AG09319 (cell line): ENCODE measurements at places on chromosomes 16 and 17.

GRCh38 chr16:81610936-81611335, 166.3 kb downstream of the CMIP start:
- no peak for DNase-seq

DNA sequence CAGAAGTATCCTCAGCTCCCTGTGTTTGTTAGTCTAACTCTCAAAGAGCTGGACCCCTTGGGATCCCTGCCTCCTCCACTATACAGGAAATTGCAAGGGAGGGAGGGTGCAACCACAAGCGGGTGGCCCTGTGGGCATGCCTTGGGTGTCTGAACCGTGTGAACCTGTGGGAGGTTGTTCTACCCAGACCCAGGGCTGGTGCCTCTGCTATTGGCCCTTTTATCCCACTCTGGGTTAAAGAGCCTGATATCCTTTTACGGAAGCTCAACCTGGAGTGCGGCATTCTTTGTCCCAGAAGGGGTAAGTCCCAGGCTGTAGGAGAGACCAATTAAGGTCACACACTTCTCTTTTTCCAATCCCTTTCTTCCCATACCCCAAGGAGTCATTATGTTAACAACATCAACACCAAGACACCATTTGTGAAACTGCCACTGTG, 53.4 kb downstream of the ARSG start:
- DNase-seq: no peak

DNA sequence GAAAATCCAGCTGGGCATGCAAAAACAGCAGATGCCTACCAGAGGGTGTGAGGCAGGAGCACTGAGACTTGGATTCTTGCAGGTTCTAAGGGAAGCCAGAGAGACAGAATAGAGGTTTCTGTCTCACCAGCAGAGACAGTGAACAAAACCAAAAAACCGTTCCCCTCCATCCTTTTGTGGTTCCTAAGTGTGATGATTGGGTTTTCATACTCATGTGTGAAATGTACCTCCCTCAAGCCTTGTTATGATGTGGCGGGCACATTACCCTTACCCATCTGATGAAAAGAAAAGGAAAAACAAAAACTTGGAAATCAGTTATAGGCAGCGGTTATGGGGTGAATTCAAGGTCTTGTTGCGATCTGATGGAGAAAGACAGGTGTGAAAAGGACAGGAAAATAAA, 172.6 kb upstream of the CDH13 start:
- no peak for DNase-seq

GRCh38 chr16:46614006-46614405, 7.2 kb downstream of the SHCBP1 start:
- DNase-seq: no peak

DNA sequence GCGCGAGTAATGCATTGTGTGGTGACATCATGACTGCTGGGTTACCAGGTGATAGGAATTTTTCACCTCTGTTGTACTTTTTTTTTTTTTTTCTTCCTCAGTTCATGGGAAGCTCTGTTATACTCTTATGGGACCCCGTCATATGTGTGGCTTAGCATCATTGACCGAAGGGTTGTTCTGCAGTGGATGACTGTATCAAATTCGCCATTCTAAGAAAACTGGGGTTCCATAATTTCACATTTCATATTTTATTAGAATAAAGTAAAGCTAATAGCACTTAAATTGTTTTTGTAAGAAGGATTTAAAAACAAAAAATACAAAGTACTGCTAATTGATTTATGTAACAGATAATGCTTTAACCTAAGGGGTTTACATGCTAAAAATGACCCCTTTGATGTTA, 32.0 kb upstream of the MRC2 start:
- no peak for DNase-seq

GRCh38 chr16:27729516-27730304, 179.8 kb downstream of the KATNIP start:
- no peak for DNase-seq

- no peak for DNase-seq
Observed at GRCh38 chr16:73151941-73152340, 104.0 kb upstream of the ZFHX3 start.

DNA sequence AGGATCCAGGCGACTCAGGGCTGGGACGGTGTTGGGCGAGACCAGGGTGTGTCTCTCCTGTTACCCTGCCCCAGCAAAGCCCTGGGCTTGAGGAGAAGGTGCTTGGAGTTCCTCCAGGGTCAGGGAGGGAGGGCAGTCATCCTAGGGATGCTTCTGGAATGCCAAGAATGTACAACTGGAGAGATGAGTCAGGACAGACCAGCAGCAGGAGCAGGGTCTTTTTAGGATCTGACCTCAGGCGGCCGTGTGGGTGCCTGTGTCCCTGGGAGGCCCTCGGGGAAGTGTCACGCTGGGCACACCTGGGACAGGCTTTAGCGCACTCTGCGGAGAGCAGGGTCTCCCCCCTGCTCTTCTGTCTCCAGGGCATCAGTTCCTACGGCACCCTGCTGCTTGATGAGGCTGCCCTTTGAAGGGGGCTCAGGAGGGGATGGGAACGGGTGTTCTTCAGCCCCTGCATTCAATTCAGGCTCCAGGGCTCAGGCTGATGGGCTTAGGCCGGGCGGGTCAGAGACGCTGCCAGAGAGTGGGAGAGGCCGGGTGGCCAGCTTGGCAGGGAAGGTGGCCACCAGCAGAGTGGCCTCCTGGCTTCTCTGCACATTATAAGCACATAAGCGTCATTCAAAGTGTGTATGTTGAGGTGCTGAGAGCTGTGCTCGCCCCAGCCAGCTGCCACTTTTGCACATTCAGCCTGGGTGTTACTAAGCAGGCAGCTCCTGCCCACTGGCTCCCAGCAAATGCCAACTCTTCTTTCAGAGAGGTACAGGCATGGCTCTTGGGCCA, 8.4 kb upstream of the MTSS2 start:
- DNase-seq: peak; percentile 45

- DNase-seq: no peak
Observed at GRCh38 chr17:9307313-9307998, 268.2 kb downstream of the STX8 start.

DNA sequence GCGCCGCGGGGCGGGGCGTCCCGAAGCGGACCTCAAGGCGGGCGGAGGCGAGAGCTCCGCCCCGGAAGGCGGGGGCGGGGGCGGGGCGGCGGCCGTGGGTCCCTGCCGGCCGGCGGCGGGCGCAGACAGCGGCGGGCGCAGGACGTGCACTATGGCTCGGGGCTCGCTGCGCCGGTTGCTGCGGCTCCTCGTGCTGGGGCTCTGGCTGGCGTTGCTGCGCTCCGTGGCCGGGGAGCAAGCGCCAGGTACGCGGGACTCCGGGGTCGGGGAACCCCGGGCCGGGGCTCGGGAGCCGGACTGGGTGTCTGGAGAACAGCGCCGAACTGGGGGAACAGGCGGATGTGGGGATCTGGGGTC, at the start of gene TNFRSF12A:
TNFRSF12A (plus strand) TSS at position 122 of the 357 bp plus-strand sequence; CDS start at position 152, 30 bp downstream.
- no peak for DNase-seq

DNA sequence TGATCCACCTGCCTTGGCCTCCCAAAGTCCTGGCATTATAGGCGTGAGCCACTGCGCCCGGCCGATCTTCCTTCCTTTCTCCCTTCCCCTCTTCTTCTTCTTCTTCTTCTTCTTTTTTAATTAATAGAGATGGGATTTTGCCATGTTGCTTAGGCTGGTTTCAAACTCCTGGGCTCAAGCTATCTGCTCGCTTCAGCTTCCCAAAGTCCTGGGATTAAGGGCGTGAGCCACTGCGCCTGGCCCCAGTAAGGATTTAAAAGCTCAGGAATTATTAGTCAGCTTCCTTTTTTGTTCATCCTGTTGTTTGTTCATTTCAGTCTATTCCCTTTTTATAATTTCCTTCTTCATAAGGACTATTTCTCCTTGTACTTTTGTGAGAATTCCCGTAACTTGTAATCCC, 32.7 kb upstream of the LRRC37A start:
- DNase-seq: no peak

GRCh38 chr17:48513666-48514455, 16.9 kb downstream of the HOXB1 start:
- no peak for DNase-seq

- no peak for DNase-seq
Observed at GRCh38 chr16:28218109-28218508, 6.3 kb upstream of the XPO6 start.

DNA sequence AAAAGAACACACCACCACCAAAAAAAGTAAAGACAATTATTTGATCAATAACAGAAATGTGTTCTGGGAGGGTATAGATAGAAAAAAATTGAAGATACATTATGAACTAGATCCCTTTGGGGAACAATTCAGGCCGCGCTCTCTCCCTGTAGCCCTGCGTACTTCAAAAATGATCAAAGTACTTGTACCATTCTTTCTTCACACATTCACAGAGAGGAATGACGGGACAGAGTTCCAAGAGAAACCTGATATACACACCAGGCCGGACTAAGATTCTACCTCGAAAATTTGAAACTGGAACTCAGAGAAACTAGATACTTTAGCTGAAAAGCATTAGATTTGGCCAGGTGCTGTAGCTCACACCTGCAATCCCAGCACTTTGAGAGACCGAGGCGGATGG, 50.0 kb downstream of the CNOT1 start:
- DNase-seq: no peak

GRCh38 chr17:38777641-38778250, 21.6 kb downstream of the PIP4K2B start:
- no peak for DNase-seq

- no peak for DNase-seq
Observed at GRCh38 chr17:82034371-82035011, 3.0 kb downstream of the DCXR start.

DNA sequence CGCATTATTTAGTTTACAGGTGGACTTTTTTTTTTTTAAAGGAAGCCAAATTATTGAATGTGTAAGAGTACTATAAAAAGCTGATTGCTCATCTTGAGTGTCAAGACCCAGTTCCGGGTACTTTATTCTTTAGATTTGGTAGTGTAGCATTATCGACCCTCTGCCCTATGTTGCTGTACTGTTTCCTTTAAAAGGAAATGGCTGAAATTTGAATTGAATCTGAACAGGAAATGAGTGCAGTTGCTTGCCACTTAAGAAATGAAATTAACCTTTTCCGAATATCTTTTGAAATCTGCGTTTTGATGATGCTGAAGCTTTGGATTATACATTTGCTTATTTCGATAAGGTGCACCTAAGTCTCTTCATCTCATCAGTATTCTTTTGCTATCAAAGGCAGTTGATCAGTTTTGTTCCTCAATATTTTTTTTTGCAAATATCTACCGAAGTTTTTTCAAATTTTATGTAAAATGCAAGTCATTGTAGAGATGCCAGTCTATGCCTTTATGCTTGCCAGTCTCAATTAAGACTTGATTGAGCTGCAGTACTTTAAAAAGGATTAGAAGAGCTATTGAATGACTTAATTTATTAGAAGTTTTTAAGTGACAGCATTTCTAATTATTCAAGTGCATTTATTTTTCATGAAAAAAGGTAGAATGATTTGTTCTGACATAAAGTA, 1.8 kb downstream of the GGNBP2 start:
- no peak for DNase-seq

DNA sequence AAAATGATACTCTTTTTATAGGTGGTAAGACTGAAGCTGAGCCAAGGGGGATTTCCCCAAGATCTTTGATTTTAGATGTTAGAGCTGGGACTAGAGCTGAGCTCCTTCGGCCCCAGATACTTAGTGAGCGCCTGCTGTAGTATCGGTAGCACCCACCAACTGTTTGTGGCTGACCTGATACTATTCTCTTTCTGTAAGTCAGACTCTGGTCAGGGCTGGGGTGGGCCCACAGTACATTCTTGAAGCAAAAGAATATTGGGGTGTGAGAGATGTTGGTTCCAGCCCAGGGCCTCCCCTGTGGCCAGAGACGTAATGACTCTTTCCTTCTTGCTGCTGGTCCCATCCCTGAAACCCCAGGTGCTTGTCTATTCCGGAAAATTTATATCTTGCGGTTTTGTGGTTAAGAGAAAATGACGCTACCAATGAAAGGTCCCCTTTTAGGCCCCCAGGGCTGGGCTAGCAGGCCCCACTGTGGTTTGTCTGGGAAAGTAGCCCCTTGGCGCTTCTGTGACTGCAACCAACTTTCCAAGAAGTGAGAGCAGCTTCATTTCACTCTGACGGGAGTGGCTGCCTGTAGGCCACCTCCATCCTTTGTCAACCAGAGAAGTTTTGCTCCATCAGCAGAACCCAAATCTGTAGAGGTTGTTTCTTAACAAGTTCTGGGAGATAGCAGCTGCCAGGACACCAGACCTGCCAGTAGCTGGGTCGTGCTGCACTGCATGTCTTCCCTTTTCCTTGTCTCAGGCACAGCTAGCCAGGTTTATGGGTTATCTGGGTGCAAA, 86.4 kb upstream of the LGALS9 start:
- no peak for DNase-seq

DNA sequence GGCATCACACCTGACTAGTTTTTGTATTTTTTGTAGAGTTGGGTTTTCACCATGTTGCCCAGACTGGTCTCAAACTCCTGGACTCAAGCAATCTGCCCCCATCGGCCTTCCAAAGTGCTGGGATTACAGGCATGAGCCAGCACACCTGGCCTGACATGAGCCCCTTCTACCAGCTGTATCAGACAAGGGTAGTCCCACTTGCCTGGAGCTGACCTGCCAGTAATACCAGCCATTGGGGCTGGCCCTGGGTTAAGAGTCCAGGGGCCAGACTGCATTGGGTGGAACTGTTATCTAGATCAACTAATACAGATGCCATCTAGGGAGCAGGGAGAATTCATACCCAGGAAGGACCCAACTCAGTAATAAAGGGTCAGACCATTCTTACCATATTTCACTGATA, 28.1 kb downstream of the WSB1 start:
- no peak for DNase-seq

- no peak for DNase-seq
Observed at GRCh38 chr17:57391076-57391825, 134.9 kb downstream of the MSI2 start.

DNA sequence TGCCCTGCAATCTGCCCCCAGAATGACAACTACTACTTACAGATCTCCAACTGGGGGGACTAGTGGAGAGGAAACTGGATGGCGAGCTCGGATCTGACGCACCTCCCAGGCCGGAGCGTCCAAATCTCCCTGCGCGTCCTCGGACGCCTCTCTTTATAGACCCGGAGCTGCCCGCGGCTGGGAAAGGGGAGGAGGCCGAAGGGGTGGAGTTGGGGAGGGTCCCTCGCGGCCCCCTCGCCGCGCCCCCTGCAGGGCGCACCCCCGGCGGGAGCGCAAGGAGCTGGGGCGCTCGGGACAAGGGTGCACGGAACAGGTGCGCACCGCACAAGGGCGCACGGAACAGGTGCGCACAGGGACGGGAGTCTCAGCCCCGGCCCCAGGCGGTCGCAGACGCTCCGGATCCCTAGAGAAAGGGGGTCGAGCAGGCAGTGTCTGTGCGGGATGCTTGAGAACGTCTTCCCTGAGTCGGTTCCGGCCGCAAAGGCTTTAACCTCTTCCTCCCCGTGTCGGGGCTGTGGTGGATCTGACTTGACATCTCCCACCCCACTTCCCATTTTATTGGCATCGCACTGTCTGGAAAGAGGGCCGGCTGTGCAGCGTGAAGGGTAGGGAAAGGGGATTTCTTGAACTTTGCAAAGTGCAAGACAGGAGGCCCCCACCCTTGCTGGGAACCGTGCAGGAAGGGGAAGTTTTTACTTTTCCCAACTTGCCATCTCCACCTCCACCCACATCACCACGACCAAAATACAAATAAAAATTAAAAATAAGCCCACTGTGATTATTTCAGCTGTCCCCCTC, at the start of gene MYH11:
MYH11 (minus strand) TSS at position 128 of the 798 bp plus-strand sequence. CDS start 18,776 bp downstream, outside the sequence.
- DNase-seq: no peak

- no peak for DNase-seq
Observed at GRCh38 chr17:67477687-67478086, 100.6 kb downstream of the PITPNC1 start.
